ENCODE measurements at places on chromosomes 1 and 21.

- ATAC-seq: no peak
These were observed 34.9 kb downstream of the SIPA1L2 start for GRCh38 chr1:232594768-232595698.

GRCh38 chr1:116396769-116397168, 23.7 kb downstream of the ATP1A1 start:
- no peak for ATAC-seq

DNA sequence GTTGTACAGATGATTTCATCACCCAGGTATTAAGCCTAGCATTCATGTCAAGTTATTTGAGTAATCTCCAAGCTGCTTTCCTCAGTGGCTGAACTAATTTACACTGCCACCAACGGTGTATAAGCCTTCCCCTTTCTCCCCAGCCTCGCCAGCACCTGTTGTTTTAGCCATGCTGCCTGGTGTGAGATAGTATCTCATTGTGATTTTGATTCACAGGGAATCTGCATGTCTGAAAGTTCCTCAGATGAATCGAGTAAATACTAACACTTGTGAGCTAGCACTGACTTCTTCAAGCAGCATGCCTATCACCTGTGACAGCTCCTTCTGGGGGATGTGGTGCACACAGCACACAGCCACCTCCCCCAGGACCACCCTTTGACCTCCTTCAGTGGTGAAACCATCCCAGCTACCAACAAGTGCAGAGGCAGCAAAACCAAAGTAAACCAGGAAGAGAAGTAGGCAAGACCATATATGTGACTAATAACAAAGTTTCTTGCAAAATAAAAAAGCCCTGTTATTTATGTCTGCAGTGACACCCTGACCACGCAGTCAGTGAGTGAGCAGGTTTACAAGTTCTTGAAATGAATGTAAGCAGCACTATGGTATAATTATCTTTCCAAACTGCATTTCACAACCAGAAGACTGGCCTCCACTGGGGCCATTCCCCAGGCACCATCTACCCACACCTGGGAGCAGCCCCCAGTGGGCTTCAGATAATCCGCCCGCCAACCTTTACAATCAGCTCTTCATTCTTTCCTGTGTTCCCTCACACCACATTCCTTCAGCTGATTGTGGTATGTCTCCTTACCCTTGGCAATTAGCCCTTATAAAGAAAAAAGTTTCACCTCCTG, 173.8 kb downstream of the ETS2 start:
- peak; percentile 59 for ATAC-seq

GRCh38 chr1:200242110-200243041, 167.5 kb downstream of the ZNF281 start:
- ATAC-seq: no peak

- no peak for ATAC-seq
These were observed 389.8 kb upstream of the LYPLAL1 start for GRCh38 chr1:218783916-218784315.

DNA sequence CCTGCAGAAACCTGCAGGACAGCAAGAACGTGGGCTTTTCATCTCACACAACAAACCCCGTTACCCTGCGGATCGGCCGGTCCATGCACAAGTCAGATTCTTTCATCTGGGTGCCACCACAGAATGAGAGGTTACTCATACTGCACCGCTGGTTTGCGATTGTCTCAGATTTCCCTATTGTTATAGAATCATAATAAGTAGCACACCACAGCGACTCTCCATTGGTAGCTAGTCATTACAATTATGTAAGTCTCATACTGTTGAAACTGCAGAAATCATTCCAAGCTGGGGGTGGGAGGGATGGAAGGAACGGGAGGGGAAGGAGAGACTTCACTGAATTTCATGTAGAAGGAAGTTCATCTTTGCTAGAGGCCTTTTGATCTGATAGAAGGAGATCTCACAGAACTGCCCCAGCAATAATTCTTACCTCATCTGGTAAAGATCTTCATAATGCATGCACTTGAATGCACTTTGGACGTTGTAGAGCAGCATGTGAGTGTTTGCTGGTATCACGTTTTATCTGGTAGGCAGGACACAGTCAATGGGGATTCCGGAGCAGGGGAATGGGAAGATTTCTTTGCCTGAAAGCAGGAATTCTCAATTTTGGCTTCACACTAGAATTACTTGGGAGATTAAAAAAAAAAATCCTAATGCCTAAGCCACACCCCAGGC, 221.1 kb downstream of the KIF26B start:
- ATAC-seq: no peak

GRCh38 chr1:213940947-213941346, 46.8 kb upstream of the PROX1 start:
- no peak for ATAC-seq

DNA sequence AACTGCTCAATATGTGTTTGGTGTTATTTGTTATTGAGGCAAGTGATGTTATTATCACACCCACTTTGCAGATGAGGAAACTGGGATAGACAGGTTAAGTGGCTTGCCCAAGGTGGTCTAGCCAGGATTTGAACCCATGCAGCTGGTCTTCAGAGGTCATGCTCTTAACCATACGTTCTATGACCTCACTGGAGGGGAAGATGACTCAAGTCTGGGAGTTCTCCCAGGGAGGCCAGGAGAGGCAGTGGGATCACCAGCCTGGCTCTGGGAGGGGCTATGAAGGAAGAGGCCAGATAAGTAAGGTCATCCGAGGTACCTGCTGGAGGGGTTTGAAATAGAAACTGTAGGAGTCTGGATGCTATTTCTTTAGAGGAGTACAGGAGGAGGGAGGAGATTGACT, 95.3 kb downstream of the NAV1 start:
- no peak for ATAC-seq

GRCh38 chr1:35656863-35657232, 15.5 kb upstream of the PSMB2 start:
- ATAC-seq: no peak

- ATAC-seq: peak; percentile 34
These were observed 14.8 kb downstream of the F5 start for GRCh38 chr1:169571450-169571849.

DNA sequence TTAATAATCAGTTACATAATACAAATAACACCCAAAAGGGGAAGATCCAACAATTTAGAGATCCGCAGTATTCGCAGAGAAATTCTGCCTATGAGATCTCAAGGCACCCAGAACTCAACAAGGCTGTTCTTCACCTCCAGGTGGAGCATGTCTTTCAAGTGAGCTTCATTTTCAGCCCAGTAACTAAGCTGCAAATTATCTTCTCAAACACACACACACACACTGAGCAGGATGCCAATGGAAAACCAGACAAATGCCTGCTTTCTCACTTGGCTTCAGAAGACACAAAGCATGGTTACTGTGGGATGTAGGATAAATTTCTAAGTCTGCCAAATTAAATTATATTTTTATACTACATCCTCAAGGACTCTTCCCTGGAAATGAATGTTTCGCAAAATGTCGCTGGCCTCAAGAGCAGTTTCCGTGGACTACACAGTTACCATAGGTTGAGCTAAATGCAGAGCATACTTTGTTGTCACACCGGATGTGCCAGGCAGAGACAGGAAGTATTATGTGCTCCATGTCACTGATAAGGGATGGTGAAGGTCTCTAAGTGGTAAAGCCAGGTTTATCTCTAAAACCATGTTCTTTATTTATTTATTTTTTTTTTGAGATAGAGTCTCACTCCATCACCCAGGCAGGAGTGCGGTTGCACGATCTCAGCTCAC, 30.3 kb downstream of the UBR4 start:
- peak; percentile 38 for ATAC-seq

- ATAC-seq: no peak
These were observed 7.3 kb upstream of the SERINC2 start for GRCh38 chr1:31405578-31406245.

- ATAC-seq: no peak
These were observed 6.1 kb upstream of the LYPLA2 start for GRCh38 chr1:23784846-23785245.

DNA sequence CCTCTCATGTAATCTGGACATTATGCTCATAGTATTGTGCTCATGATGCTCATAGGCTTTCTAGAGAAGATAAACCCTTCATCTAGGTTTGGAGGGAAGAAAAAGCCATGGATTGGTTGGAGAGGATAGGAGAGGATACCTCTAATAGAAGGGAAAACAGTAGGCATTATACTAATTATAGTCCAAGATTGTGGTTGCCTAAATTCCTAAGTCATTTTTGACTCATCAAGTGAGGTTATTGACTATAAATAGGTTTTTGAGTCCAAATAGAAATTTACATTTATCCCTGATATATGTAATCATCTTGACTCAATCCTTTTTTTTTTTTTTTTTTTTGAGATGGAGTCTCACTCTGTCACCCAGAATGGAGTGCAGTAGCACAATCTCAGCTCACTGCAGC, 5.0 kb downstream of the SYT11 start:
- no peak for ATAC-seq

- no peak for ATAC-seq
These were observed 246.3 kb downstream of the HHIPL2 start for GRCh38 chr1:222301652-222302051.

- no peak for ATAC-seq
These were observed 93.9 kb upstream of the CD34 start for GRCh38 chr1:208004851-208005250.

DNA sequence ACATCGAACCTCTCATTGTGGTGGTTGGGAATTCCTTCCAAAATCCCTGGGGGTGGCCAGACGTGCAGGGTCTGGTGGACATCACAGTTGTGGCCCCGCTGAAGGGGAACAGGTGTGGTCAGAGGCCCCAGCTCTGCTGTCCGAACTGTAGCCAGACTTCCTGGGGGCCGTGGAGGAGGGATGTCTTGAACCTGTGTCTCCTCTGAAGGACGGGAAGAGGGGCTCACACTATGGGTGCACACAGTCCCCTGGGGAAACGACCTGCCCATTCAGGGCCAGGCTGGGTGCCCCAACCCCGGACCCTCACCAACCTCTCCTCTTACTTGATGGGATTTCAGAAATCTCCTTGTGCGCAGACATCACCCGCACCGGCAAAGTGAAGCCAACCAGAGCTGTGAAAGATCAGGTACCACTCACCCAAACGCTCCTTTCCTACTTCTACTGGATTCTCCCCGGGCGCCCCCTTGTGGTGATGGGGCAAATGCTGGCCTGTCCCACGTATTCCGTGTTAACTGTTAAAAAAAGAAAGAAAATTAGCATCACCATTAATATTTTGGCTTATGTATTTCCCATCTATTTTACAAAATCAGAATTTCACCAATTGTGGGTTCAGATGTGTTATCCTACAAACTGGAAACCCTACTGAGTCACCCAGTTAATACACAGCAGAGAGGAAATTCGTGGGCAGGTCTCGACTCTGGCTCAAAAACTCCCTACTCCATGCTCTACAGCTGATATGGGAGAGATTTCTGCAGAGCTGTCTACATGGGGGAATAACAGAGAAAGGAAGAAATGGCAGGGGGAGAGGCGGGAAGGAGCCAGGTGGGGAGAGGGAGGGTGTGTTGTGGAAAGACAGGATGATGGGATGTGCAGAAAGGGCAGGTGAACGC, 28.1 kb downstream of the PADI4 start:
- no peak for ATAC-seq

- ATAC-seq: no peak
These were observed 3.9 kb downstream of the JAK1 start for GRCh38 chr1:64962441-64962840.

DNA sequence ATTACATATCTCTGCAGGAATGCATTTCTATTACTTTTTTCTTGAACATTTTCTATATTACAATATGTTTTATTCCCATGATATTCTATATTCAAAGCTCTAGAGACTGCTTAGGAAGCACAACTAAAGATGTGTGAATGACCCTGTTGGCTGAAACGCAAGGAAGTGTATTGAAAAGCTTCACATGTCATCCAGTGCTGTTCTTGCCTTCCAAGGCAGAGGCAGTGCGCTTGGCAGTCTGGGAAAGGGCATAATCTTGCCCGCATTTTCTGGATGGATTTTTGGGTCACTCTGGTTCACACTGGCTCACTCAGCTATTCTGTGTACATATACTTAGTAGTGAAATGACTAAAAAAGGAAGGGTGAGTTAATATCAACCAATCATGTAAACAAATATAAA, 262.4 kb downstream of the PTPRC start:
- no peak for ATAC-seq

DNA sequence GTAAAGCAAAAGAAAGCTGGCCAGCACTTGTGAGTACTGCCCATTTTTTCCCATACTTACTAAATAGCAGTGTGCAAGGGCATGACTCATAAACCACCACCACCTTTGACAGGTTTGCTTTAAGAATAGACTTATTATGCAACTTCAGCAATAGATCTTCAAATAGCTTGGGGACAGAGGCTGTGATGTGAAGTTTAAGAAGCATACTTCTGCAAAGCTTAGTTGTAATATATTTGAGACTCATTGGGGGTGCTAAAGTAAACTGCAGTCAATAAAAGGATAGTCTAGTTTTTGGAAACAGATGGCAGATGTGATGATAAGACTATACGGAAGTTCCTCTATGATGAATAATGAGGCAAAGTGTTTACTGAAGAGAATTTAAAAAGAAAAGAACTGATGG, 210.0 kb downstream of the PLA2G4A start:
- ATAC-seq: no peak

DNA sequence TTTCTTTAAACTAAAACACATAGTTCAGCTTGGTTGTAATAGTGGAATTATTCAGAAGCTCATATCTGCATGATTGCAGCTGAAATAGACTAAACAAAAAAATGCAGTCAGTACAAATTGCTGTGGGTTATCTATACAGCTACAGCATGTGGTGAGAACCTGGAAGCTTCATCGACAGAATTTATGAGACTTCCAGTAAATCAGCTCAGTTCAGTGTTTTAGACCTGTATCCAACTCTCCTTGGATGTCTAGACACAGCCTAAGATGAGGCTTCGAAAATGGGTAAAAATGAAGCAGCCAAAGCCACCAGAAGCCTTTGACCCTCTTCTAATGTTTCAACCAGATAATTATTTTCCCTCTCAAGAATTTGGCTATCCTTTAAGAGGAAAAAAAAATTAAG, 127.1 kb upstream of the C1orf105 start:
- ATAC-seq: no peak

GRCh38 chr1:203184467-203184866, 2.0 kb downstream of the CHI3L1 start:
- no peak for ATAC-seq

DNA sequence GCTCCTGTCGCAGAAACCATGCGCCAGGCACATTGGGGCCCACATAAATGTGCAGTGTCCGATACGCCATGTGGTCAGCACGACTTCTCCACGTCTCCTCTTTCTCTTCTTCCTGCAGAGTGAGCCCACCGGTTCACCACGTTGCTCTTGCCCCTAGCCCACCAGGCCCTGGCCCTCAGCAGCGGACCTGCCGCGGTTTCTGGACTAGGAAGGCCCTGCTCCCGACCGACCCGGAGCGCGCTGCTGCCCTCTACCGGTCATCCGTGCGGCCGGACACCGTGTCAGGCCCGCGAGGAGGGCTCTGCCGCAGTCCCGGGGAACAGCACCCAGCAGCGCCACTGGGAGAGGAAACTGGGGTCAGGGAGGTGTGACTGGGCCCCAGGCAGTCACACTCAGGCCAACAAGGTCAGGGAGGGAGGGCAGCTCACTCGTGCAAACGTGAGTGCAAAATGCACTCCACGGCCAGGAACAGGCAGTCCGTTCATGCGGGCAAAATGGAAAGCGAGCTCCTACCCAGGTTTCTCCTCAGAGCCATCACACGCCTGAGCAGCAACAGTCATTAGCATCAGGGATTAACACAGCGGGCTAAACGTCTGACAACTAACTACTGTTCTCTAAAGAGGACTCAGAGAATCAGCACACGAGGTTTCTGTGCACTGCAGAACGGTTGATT, 13.7 kb downstream of the TLR5 start:
- ATAC-seq: peak; percentile 57

All from activated CD4-positive, CD25-positive, alpha-beta regulatory T cell treated with anti-CD3 and anti-CD28 coated beads, Interleukin-2, amount 50 U/mL, for 24 hours (primary cell).